ENCODE measurements at places on chromosomes 1 and 21. TPM values are rescaled to one million over a fixed set of nuclear protein-coding genes. Genes with fewer than 3 reads are reported as not detected.

Gene HLX
- 0.77 TPM for total RNA-seq

Gene FAM72C
- 15.3 TPM for total RNA-seq

Gene C1orf141
- not detected for total RNA-seq

Gene NUP210L
- 0.09 TPM for total RNA-seq

Gene FNDC10
- total RNA-seq: 4.4 TPM

Gene ANKRD65
- total RNA-seq: not detected

Gene CACYBP
- total RNA-seq: 287 TPM

GRCh38 chr1:109493227-109493626, 667 bp upstream of the CYB561D1 start:
- peaks cover 9% of the 10 kb centered on the region for H3K36me3 ChIP-seq
- peak overlapping the region; percentile 99 for H3K4me3 ChIP-seq
- no peak overlapping the region for H3K27ac ChIP-seq
- no peak for DNase-seq
- peaks cover 46% of the 10 kb centered on the region for H3K4me1 ChIP-seq

GRCh38 chr1:154445040-154445472, 39.9 kb downstream of the IL6R start:
- H3K36me3 ChIP-seq: no peaks in the 10 kb centered on the region
- H3K27ac ChIP-seq: peak overlapping the region; percentile 73
- H3K4me3 ChIP-seq: no peak overlapping the region
- DNase-seq: peak; percentile 79
- peaks cover 70% of the 10 kb centered on the region for H3K27me3 ChIP-seq
- peaks cover 33% of the 10 kb centered on the region for H3K4me1 ChIP-seq

- DNase-seq: no peak
- peaks cover 3% of the 10 kb centered on the region for H3K4me1 ChIP-seq
These were observed 27.5 kb upstream of the ATF3 start for GRCh38 chr1:212581034-212581433.

DNA sequence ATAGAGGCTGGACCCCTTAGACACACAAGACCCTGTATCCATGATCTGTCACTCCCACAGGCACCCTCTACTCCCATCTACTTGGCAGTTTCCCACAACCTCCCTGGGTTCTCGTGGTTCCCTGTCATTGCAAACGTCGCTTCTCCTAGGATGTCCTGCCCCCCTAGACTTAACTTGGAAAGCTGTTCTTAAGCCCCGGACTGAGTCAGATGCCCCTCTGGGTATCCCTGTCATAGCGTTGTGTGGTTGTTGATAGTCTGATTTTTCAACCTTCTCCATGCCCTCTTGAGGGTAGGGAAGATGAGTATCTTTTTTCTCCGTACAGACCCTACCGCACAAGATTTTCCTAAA, 11.8 kb downstream of the RCC1 start:
- peak overlapping the region; percentile 88 for H3K27ac ChIP-seq
- H3K4me1 ChIP-seq: peaks cover 46% of the 10 kb centered on the region
- H3K27me3 ChIP-seq: no peaks in the 10 kb centered on the region
- H3K36me3 ChIP-seq: peaks cover 26% of the 10 kb centered on the region
- DNase-seq: no peak

DNA sequence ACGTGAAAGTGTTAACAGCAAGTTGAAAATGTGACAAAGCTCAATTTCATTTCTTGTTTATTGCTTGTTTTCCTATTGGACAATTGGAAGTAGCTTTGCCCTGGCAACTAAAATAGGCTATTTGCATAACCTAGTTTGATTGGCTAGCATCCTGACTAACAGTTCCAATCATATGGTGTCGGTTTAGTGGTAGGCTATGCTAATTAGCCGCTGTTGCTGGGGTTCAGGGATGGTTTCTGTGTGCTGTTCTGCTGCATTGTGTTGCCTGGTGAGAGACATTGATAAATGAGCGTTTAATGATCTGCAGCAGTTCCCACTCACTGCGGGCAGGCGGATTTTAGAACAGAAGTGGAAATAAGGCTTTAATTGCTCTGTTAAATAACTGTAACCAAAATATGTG, 68.5 kb downstream of the DYRK1A start:
- peaks cover 18% of the 10 kb centered on the region for H3K4me1 ChIP-seq
- H3K4me3 ChIP-seq: no peak overlapping the region
- H3K27me3 ChIP-seq: no peaks in the 10 kb centered on the region
- DNase-seq: peak; percentile 64
- peaks cover 33% of the 10 kb centered on the region for H3K36me3 ChIP-seq

- H3K36me3 ChIP-seq: no peaks in the 10 kb centered on the region
- no peak for DNase-seq
- no peak overlapping the region for H3K4me3 ChIP-seq
- H3K4me1 ChIP-seq: no peaks in the 10 kb centered on the region
These were observed 257.9 kb upstream of the AJAP1 start for GRCh38 chr1:4396551-4396950.

DNA sequence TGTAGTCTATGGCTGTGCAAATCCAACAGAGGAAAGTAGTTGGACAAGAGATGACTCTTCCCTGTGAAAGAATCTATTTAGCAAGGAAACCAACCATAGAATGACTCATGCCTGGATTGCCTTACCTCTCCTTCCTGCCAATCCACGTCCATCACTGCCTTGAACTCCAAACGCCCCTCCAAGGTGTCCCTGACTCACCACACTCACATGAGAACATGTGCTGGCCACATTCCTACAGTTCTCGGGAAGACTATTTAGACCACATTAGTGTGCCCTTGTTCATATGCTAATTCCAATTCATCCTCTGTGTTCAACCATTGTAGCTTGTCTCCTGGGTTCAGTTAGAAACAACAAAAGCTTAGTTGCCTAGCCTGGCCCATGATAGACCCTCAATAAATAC, 157.3 kb downstream of the SLC30A10 start:
- H3K27me3 ChIP-seq: no peaks in the 10 kb centered on the region
- no peaks in the 10 kb centered on the region for H3K4me1 ChIP-seq
- no peak overlapping the region for H3K27ac ChIP-seq
- H3K4me3 ChIP-seq: no peak overlapping the region
- no peaks in the 10 kb centered on the region for H3K36me3 ChIP-seq

DNA sequence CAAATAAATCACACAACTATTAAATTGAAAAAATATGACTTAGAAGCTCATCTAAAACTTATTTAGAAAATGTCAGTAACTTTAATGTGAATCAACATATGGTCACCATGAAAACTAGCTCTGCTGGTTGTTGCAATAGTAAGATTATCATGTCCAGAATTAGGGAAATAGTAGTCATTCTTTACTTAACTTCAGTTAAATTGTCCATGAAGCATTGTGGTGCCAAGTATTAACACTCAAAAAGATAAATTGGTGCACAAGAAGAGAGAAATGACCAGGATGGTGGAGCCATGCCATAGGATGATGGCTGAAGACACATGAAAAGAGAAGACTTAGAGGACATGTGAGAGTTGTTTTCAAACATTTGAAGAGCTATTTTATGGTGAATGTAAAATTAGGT, 130.2 kb upstream of the PTGFR start:
- no peaks in the 10 kb centered on the region for H3K27me3 ChIP-seq
- H3K4me3 ChIP-seq: no peak overlapping the region

- H3K4me3 ChIP-seq: no peak overlapping the region
- H3K36me3 ChIP-seq: peaks cover 4% of the 10 kb centered on the region
- H3K4me1 ChIP-seq: no peaks in the 10 kb centered on the region
These were observed 34.7 kb upstream of the SCCPDH start for GRCh38 chr1:246689409-246690008.

DNA sequence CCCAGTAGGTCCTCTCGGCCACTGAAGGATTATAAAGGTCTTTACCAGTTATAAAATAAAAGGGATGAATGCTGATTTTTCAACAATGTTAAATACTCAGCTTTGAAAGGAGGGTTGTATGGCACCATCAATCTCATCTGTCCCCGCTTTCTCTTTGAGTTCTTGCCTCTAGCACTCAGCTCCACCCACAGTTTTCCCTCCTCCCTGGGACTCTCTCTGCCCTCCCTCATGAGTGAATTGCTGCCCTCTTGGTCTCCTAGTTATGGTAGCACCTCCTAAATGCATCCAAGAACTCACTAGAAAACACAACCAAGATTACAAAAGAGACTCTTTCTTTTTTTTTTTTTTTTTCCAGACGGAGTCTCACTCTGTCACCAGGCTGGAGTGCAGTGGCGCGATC, 91.0 kb downstream of the TEX35 start:
- DNase-seq: no peak
- H3K27ac ChIP-seq: no peak overlapping the region
- H3K27me3 ChIP-seq: no peaks in the 10 kb centered on the region

- no peaks in the 10 kb centered on the region for H3K36me3 ChIP-seq
- H3K4me3 ChIP-seq: no peak overlapping the region
- peaks cover 40% of the 10 kb centered on the region for H3K27me3 ChIP-seq
- H3K4me1 ChIP-seq: peaks cover 6% of the 10 kb centered on the region
These were observed 21.7 kb downstream of the RHBG start for GRCh38 chr1:156390469-156391365.

GRCh38 chr1:145918144-145918991, at the start of gene PEX11B:
Gene PEX11B (minus strand): TSS chr1:145918717. CDS start chr1:145918688, 29 bp downstream.
- H3K36me3 ChIP-seq: peaks cover 25% of the 10 kb centered on the region
- peak within 1 kb of the TSS; percentile 91 for H3K4me3 ChIP-seq
- H3K27ac ChIP-seq: peak within 1 kb of the TSS; percentile 95
- H3K4me1 ChIP-seq: peaks cover 42% of the 10 kb centered on the region
- peak; percentile 94 for DNase-seq
- H3K27me3 ChIP-seq: no peaks in the 10 kb centered on the region

GRCh38 chr1:19469004-19469403, 16.3 kb downstream of the CAPZB start:
- H3K27me3 ChIP-seq: no peaks in the 10 kb centered on the region
- H3K27ac ChIP-seq: peak overlapping the region; percentile 89
- peaks cover 87% of the 10 kb centered on the region for H3K4me1 ChIP-seq
- H3K4me3 ChIP-seq: peak overlapping the region; percentile 49
- DNase-seq: no peak

GRCh38 chr1:13748610-13749505, 48.9 kb downstream of the PRDM2 start:
- peak; percentile 96 for DNase-seq
- H3K36me3 ChIP-seq: peaks cover 32% of the 10 kb centered on the region
- H3K4me3 ChIP-seq: peak overlapping the region; percentile 99

DNA sequence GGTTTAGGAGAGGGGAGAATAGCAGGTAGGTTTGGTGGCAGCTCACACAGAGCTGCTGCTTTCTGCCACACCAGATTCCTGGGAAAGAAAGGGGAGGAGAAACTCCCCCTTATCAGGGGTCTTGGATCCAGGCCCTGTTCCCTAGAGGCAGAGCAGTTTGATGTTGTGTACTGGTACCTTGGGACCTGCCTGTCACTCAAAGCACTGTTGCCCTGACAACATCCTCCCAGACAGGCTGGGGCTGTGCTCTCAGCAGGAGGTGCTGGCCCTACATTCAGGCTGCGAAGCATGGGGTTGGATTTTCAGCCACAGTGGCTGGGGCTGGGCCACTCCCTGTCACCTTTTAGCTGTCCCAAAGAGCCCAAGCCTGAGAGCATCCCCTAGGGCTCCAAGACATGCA, 188.0 kb downstream of the GRIK3 start:
- H3K27me3 ChIP-seq: peaks cover 9% of the 10 kb centered on the region
- no peak overlapping the region for H3K27ac ChIP-seq
- no peaks in the 10 kb centered on the region for H3K36me3 ChIP-seq
- DNase-seq: no peak
- H3K4me1 ChIP-seq: no peaks in the 10 kb centered on the region

GRCh38 chr1:30920827-30921226, 12.3 kb upstream of the SDC3 start:
- H3K4me3 ChIP-seq: no peak overlapping the region
- H3K27me3 ChIP-seq: peaks cover 22% of the 10 kb centered on the region
- H3K36me3 ChIP-seq: no peaks in the 10 kb centered on the region
- no peak overlapping the region for H3K27ac ChIP-seq
- no peak for DNase-seq

DNA sequence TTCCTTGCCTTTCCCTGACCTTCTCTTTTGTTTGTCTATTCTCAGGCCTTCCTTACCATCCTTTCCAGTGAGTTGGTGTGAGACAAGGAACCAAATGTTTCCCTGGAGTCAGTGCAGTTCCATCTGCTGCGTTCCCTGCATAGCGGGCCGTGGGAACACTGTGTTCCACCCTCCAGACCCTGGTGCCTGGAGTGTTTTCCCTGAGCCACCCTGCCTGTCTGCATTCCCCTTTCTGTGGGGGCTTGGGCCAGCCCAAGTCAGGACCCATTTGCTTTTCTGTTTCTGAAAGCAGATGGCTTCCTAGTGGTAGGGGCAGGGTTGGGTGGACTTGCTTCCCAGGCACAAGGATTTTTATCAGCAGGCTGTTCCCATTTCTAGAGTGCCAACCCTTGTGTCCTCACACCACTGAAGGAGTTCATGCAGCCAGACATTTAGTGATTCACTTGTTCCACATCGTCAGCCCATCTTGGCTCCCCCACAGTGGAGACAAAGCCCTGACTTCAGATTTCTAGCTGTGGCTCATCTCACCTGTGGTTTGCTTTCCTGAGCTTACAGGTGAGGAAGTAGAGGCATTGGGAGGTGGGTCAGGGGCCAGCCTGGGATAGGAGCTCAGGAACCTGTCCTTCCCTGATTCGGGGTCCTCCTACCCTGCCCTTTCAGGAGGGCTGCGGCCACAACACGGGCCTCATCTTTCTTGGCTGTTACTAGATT, 14.1 kb upstream of the MYOG start:
- no peak overlapping the region for H3K4me3 ChIP-seq
- no peak for DNase-seq
- H3K27me3 ChIP-seq: peaks cover 21% of the 10 kb centered on the region
- H3K27ac ChIP-seq: no peak overlapping the region

DNA sequence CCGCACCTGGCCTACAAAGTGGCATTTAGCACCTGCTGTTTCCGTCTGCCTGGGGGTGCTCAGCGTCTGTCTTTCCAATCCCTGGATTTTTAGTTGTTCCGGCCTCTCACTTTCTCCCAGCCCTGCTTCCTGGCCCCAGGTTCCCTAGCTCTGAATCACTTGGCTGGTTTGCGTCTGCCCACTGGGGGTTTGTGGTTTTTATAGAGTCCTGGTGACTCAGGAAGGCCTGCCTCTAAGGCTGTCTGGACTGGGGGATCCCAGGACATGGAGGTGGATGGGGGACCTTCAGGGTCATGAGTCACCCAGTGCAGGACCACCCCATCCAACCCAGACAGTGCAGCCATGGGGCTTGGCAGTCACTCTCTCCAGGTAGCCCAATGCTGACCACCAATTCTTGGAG, 53.5 kb downstream of the MRPL37 start:
- no peak overlapping the region for H3K27ac ChIP-seq
- no peak overlapping the region for H3K4me3 ChIP-seq
- peaks cover 3% of the 10 kb centered on the region for H3K36me3 ChIP-seq
- H3K4me1 ChIP-seq: peaks cover 12% of the 10 kb centered on the region

- no peak overlapping the region for H3K27ac ChIP-seq
- H3K4me3 ChIP-seq: no peak overlapping the region
- peaks cover 2% of the 10 kb centered on the region for H3K4me1 ChIP-seq
- H3K36me3 ChIP-seq: no peaks in the 10 kb centered on the region
These were observed 41.0 kb downstream of the RXRG start for GRCh38 chr1:165403835-165404482.

- no peak overlapping the region for H3K4me3 ChIP-seq
- H3K27ac ChIP-seq: no peak overlapping the region
- no peaks in the 10 kb centered on the region for H3K4me1 ChIP-seq
- H3K36me3 ChIP-seq: no peaks in the 10 kb centered on the region
- DNase-seq: no peak
- peaks cover 40% of the 10 kb centered on the region for H3K27me3 ChIP-seq
These were observed 5.4 kb upstream of the TDRD5 start for GRCh38 chr1:179586107-179586823.

Data from activated CD8-positive, alpha-beta memory T cell treated with anti-CD3 and anti-CD28 coated beads, Interleukin-2, amount 10 ng/mL, durations not matched to agents 7 days and 5 days (primary cell).